ENCODE measurements at places on chromosomes 4 and X.

DNA sequence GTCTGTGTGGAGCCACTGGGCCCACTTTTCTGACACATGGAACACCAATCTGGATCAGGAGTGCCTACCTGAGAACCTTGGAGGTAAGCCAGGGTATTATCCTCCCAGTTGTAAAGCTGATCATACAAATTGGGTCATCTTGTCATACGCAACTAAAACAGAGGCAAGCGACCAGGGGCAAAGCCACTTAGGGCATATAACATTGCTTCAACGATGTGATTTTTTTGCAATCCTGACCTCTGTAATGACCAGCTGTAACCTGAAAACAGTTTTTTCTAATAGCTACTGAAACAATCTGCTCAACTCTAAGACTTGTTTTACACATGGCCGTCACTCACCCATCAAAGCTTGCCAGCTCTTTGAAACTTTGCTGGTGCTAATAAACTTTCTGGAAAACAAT is 261.5 kb upstream of the AGTR2 start:
- no peak for DNase-seq

GRCh38 chr4:26905172-26905571 is 44.5 kb downstream of the STIM2 start:
- DNase-seq: no peak

DNA sequence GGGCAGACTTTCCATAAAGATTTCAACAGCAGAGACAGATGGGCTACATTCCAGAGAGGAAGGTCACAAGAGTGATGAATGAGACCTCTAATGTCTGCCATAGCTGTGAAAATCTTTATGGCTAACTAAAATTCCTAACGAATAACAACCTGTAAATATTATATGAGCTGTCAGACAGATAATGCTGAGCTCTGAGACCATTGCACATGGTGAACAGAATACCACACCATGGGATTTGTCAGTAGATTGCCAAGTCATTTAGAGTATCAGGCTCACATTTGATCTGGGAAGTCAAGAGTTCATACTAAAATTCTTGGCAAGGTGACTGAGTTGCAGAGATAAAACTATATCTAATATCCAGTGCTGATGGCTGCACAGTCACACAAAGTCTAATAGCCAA is 259.2 kb upstream of the FTHL17 start:
- DNase-seq: no peak

DNA sequence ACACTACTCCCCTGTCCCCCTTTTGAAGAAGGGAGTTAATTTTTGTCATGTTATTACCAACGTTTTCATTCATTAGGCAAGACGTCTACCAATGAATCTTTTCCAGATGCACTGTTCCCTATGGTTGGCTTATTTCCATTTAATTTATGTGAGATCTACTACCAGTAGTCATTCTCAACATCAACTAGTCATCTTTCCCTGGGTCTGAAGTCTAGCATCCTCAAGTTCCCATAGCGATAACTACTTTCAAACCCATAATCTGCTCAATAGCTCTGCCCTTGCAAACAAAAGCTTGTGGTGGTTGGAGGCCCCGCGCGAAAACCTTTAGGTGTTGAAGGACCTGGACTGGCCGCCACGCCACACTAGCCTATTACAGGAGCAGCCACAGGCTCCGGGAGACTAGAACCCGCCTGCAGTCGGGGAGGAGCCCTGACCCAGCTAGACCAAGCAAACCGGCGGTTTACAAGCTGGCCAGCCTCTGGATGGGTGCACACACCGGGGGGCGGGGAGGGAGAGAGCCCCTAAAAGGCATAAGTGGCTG is 746 bp downstream of the PPAT start:
- DNase-seq: peak; percentile 26

- DNase-seq: no peak
Observed at GRCh38 chr4:55608591-55608990, 16.5 kb upstream of the PDCL2 start.
